ENCODE measurements at places on chromosomes 12 and 14. TPM values are rescaled to one million over a fixed set of nuclear protein-coding genes. Genes with fewer than 3 reads are reported as not detected.

SLC5A8 gene
- total RNA-seq, result not detected

GRCh38 chr14:50003213-50004021 is 110.5 kb downstream of the ARF6 start:
- peak; percentile 76 for DNase-seq

FOXN4 gene
- not detected for total RNA-seq

MYO1H gene
- not detected for total RNA-seq

All from activated T-helper 2 cell treated with anti-CD3 and anti-CD28 coated beads, Interferon-gamma antibody, Interleukin-2, Interleukin-4, amounts not matched to agents 10 μg/mL and 5 μg/mL and 100 μg/mL, durations not matched to agents 14 hours and 24 hours and 36 hours (primary cell).